ENCODE measurements at places on chromosomes 6 and 20. TPM values are rescaled to one million over a fixed set of nuclear protein-coding genes. Genes with fewer than 3 reads are reported as not detected.

DNA sequence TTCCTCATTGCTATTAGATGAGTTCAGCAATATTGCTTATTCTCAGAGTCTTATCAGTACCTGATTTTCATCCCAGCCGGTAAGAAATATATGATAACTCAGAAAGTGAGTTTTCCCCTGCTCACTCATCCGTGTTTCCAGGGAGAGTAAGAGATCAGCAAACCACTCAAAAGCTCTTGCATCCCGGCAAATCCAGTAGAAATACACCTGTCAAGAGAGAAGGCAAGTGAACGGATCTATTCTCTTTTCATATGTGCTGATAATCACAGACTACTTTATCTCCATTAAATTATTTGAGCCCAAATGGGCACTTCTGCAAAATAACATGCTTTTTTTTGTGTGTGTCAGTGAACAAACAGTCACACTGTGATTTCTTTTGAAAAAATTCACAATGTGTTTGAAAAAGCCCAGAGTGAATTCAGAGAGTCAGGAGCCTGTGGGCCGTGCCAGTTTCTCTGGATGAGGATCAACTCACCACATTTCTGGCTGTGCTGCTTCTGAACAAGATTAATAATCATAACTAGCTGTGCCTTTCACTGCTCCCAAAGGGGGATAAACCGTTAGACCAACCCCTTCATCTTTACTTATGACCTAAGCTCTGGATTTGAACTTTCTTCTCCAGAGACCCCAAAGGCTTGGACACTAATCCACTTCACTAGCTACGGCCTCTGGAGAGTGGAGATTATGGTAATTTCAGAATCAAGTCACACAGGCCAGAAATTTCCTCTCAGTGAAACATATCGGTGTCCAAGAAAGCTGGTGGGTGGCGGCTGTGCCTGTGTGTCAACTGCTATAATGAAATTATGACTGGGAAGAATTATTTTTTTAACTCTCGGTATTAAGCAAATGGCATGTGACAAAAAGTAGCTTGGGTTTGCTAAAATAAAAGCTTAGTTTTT is 44.2 kb downstream of the NOX3 start:
- no peak for DNase-seq
- no peaks in the 10 kb centered on the region for H3K4me1 ChIP-seq
- H3K4me3 ChIP-seq, result no peak overlapping the region
- no peak overlapping the region for H3K27ac ChIP-seq
- H3K27me3 ChIP-seq, result no peaks in the 10 kb centered on the region

DNA sequence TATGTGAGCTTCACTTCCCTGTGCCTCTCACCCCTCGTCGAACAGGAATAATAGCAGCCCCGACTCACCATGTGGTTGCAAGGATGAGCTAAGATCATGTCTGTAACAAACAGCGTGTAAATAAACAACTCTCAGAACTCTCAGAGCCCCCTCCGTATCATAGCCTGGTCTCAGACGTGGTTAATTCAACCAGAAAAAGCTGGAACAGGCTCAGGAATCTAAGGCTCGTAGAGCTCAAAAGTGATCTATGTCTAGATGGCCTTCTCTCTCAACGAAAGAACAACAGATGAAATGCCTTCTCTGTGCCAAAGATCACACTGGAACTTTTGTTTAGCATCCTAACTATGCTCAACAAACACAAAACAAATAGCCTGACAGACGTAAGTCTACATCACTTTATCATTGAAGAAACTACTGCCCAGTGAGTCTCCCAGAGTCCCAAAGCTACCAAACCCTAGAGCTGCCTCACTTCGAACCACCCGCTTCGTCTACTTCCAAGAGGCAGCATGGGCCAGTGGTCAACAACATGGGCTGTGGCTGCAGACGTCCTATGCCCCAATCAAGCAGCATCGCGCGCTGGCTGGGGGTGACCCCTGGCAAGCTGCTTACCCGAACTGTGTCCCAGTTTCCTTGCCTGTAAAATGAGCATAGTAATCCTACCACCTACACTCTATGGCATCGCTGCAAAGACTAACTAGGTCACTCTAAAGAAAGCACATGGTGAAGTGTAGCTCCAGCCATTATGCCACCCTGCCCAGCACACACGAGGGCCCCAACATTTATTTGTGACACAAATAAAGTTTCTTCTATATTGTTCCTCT is 35.1 kb downstream of the NFATC2 start:
- no peaks in the 10 kb centered on the region for H3K27me3 ChIP-seq
- no peak overlapping the region for H3K4me3 ChIP-seq
- H3K4me1 ChIP-seq, result no peaks in the 10 kb centered on the region
- H3K27ac ChIP-seq, result no peak overlapping the region
- H3K36me3 ChIP-seq, result no peaks in the 10 kb centered on the region

DNA sequence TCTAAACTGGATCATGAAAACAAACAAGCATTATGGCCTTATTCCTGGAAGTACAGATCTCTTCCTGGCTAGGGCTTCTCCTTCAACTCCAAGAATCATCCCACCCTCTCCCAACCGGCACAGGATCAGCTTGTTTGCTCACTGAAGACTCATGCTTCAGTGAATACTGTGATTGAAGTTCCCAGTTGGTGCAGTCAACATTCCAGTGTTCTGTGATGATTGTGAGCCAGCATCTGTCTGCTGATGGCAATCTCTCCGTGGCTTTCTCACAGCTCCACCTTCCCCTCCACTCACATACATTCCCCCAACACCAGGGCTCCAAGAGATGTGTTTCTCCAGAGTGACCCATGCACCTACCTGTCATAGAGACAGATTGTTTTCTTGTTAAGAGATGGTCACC is 421.3 kb upstream of the BTBD3 start:
- H3K27ac ChIP-seq, result no peak overlapping the region
- H3K36me3 ChIP-seq, result no peaks in the 10 kb centered on the region
- H3K4me3 ChIP-seq, result no peak overlapping the region
- DNase-seq, result no peak
- H3K4me1 ChIP-seq, result no peaks in the 10 kb centered on the region
- no peaks in the 10 kb centered on the region for H3K27me3 ChIP-seq

GRCh38 chr6:18477301-18477941 is 90.3 kb downstream of the RNF144B start:
- no peak overlapping the region for H3K27ac ChIP-seq
- DNase-seq, result no peak
- H3K4me1 ChIP-seq, result no peaks in the 10 kb centered on the region
- H3K27me3 ChIP-seq, result no peaks in the 10 kb centered on the region

- H3K36me3 ChIP-seq, result no peaks in the 10 kb centered on the region
- no peak overlapping the region for H3K27ac ChIP-seq
- H3K4me1 ChIP-seq, result peaks cover 10% of the 10 kb centered on the region
- DNase-seq, result no peak
- H3K4me3 ChIP-seq, result no peak overlapping the region
Measured at GRCh38 chr6:105326833-105327770, 75.8 kb downstream of the PREP start.

- no peak overlapping the region for H3K27ac ChIP-seq
- H3K4me3 ChIP-seq, result no peak overlapping the region
- no peaks in the 10 kb centered on the region for H3K27me3 ChIP-seq
- DNase-seq, result no peak
Measured at GRCh38 chr6:53898026-53898795, 103.4 kb downstream of the LRRC1 start.

DNA sequence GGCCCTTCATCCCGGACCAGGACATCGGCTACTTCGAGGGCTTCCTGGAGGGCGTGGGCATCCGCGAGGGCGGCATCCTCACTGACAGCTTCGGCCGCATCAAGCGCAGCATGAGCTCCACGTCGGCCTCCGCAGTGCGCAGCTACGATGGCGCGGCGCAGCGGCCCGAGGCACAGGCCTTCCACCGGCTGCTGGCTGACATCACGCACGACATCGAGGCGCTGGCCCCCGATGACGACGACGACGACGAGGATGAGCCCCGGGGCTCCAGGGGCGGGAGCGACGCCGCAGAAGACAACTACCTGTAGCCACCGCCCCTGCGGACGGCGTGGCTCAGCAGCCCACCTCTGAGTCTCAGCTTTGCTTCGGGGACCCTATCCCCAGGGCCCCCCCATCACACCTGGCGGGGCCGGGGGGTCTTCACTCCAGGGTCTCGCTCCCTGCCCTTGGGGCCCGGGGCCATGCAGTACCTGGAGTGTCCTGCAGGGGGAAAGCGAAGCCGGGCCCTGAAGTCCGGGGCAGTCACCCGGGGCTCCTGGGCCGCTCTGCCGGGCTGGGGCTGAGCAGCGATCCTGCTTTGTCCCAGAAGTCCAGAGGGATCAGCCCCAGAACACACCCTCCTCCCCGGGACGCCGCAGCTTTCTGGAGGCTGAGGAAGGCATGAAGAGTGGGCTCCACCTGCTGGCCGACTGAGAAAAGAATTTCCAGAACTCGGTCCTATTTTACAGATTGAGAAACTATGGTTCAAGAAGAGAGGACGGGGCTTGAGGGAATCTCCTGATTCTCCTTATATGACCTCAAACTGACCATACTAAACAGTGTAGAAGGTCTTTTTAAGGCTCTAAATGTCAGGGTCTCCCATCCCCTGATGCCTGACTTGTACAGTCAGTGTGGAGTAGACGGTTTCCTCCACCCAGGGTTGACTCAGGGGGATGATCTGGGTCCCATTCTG is 20.8 kb upstream of the HCK start:
- no peak overlapping the region for H3K27ac ChIP-seq
- no peaks in the 10 kb centered on the region for H3K27me3 ChIP-seq
- H3K4me3 ChIP-seq, result peak overlapping the region; percentile 39
- no peaks in the 10 kb centered on the region for H3K36me3 ChIP-seq
- H3K4me1 ChIP-seq, result no peaks in the 10 kb centered on the region
- DNase-seq, result peak; percentile 49

Gene COL12A1
- total RNA-seq, result 10.9 TPM

DNA sequence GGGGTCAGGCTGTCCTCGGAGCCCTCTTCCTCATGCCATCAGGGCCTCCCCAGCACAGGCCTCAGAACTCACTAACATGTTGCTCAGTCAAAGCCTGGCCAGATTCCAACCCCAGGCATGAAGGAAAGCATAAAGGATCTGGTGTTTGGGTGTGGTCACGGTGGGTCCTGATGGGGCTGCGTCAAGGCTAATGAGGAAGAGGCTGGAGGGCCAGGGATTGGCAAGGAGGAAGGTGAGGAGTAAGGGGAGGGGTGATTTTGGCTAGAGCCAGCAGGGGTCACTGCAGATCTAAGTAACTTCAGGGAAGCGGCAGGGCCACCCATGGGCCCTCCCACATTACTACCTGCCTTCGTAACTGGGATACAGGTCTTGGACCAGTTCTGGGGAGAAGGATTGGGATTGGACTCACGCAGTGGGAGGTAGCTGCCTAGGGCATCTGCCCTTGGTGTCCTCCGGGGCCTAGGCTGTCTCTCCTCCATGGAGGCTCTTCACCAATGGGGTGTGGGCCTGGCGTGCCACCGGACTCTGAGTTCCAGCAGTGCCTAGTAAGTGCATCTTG is 36.2 kb upstream of the MRPS18A start:
- H3K4me3 ChIP-seq, result no peak overlapping the region
- no peaks in the 10 kb centered on the region for H3K36me3 ChIP-seq
- H3K27me3 ChIP-seq, result no peaks in the 10 kb centered on the region
- peaks cover 7% of the 10 kb centered on the region for H3K4me1 ChIP-seq

DNA sequence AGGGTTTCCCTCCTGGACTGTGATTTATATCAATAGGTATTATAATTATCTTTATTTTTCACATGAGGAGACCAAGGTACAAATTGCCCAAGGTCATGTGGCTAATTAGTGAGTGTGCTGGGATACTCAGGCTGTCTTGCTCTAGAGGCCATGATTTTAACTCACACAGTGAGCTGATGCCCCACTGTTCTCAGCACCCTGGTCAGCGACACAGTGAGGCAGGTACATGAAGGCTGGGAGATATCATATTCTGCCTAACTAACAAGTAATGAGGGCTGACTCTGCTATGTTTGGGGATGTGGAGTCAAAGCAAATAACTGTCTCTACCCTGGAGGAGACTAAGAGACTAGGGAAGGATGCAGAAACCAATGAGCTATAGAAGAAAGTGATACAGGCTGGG is 501.1 kb downstream of the PTPRT start:
- no peaks in the 10 kb centered on the region for H3K27me3 ChIP-seq
- no peak overlapping the region for H3K4me3 ChIP-seq
- H3K4me1 ChIP-seq, result no peaks in the 10 kb centered on the region
- no peak for DNase-seq

GRCh38 chr20:53748821-53749421 is 155.3 kb upstream of the ZNF217 start:
- DNase-seq, result no peak
- no peaks in the 10 kb centered on the region for H3K36me3 ChIP-seq
- no peak overlapping the region for H3K27ac ChIP-seq
- H3K4me1 ChIP-seq, result no peaks in the 10 kb centered on the region
- H3K27me3 ChIP-seq, result no peaks in the 10 kb centered on the region

DNA sequence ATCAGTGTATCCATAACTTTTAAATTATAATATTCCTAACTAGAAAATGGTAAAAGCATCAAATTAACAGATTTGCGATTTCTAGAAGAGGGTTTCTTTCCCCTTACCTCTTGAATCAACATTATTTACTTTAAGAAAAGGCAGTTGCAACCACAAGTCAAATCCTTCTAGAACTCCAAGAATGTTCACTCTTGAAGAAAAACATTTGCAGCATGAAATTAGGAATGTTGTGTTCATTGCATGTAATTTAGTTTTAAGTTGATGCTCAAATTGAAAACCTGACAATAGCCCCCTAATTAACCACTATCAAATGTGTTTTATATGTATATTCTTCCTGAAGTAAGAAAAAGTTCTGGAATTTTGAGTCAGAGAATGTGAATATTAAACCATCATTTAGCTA is 2.3 kb upstream of the REV3L start:
- no peak for DNase-seq
- no peaks in the 10 kb centered on the region for H3K4me1 ChIP-seq
- H3K27me3 ChIP-seq, result no peaks in the 10 kb centered on the region

Gene UNC5CL
- 34.6 TPM for total RNA-seq

DNA sequence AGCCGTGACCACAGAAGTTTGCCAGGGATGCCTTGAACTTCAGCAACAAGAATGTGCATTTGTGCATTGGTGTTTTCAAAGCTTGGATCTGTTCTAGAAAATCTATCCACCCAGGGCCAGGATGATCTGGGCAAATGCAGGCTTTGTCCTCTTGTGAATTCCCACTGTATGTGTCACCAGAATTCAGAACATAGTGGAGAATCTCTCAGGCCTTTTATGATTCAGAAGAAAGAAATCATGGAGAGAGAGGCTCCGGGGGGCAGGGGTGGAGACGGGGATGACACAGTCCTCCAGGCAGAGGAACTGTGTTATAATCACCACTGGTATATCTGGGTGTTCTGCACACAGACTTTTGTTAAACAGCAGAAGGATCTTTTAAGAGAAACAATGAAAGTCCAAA is 304.1 kb downstream of the CDH4 start:
- H3K4me3 ChIP-seq, result no peak overlapping the region
- H3K27me3 ChIP-seq, result no peaks in the 10 kb centered on the region
- no peak for DNase-seq
- H3K36me3 ChIP-seq, result no peaks in the 10 kb centered on the region
- no peaks in the 10 kb centered on the region for H3K4me1 ChIP-seq
- no peak overlapping the region for H3K27ac ChIP-seq

- H3K4me3 ChIP-seq, result no peak overlapping the region
- no peaks in the 10 kb centered on the region for H3K27me3 ChIP-seq
- H3K36me3 ChIP-seq, result no peaks in the 10 kb centered on the region
- no peaks in the 10 kb centered on the region for H3K4me1 ChIP-seq
- H3K27ac ChIP-seq, result no peak overlapping the region
Measured at GRCh38 chr6:3977875-3978711, 100.8 kb downstream of the FAM217A start.

GRCh38 chr6:143745166-143746133 is 67.7 kb downstream of the PHACTR2 start:
- peak overlapping the region; percentile 2 for H3K4me3 ChIP-seq
- DNase-seq, result no peak
- no peaks in the 10 kb centered on the region for H3K27me3 ChIP-seq
- no peaks in the 10 kb centered on the region for H3K4me1 ChIP-seq
- H3K36me3 ChIP-seq, result no peaks in the 10 kb centered on the region

- no peaks in the 10 kb centered on the region for H3K4me1 ChIP-seq
- DNase-seq, result no peak
- no peak overlapping the region for H3K27ac ChIP-seq
- H3K27me3 ChIP-seq, result no peaks in the 10 kb centered on the region
- no peak overlapping the region for H3K4me3 ChIP-seq
Measured at GRCh38 chr20:49505518-49505917, 23.1 kb upstream of the KCNB1 start.

Measured in Peyer's patch (tissue), 4 donors.